NCI-H187 (cell line): ENCODE measurements at places on chromosomes 13 and 19.

- no peak for DNase-seq
Observed at GRCh38 chr19:6999933-7000332, 21.3 kb downstream of the MBD3L2B start.

GRCh38 chr19:14061751-14062557 lies at the start of gene PALM3:
TSS of gene PALM3 (minus strand) at chr19:14062076. CDS start at chr19:14061980, 96 bp downstream.
- no peak for DNase-seq

GRCh38 chr13:24270639-24271141 lies 38.7 kb upstream of the C1QTNF9 start:
- DNase-seq: no peak

DNA sequence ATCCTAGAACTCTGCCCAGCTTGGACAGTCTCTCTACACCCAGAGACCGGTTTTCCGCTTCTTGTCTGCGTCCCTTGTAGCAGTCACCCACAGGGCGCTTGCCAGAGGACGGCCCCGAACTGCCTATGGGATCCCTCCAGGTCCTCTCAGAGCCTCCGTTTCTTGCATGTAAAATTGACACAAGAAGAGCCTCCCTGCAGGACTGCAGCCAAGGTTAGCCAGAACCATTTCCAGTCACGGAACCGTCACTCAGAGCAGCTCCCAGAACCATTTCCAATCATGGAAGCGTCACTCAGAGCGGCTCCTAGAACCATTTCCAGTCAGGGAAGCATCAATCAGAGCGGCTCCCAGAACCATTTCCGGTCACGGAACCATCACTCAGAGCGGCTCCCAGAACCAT lies 65.5 kb downstream of the ATP11A start:
- no peak for DNase-seq

DNA sequence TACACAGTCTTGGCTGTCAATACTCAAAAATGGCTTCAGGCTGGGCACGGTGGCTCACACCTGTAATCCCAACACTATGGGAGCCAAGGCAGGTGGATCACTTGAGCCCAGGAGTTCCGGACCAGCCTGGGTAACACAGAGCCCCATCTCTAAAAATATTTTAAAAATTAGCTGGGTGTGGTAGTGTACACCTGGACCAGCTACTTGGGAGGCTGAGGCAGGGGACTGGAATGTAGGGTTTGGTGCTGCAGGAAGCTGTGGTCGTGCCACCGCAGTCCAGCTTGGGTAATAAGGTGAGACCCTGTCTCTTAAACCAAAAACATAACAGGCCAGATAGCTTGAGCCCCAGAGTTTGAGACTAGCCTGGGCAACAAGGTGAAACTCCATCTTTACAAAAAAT lies 6.7 kb upstream of the CHERP start:
- no peak for DNase-seq

DNA sequence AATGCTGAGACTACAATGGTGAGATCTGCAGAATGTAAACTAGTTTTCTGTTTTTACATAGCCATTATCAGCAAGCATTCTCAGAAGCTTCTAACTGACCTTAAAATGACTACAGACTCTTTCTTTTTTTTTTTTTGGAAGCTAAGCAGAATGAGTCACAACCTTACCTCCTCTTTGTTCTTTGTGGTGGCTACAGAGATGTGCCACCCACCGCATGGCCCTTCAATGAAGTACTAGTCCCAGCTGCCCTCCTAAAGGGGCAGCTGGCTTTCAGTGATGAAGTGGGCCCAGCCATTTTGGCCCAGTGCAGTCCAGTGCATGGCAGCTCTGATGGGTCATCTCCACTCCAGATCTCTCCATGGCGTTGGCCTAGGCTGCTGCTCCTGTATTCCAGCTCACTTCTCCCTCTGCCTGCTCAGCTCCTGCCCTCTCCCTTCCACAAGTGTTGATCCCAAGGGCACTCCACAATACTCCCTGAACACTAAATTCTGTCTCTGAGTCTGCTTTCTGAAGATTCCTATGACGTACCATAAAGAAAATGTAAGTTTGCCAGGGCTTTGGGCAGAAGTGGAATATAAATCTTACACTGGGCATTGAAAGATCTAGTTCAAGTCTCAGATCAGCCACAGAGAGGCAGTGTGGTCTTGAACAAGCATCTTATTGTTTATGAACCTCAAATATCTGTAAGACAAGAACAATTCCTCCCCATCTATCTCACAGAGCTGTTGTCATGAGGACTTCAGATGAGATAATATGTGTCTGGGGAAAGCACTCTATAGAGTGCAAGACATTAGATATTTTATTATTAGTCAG lies 85.6 kb downstream of the RXFP2 start:
- DNase-seq: no peak

GRCh38 chr19:58181902-58182576 lies 822 bp upstream of the ZNF274 start:
- DNase-seq: no peak

DNA sequence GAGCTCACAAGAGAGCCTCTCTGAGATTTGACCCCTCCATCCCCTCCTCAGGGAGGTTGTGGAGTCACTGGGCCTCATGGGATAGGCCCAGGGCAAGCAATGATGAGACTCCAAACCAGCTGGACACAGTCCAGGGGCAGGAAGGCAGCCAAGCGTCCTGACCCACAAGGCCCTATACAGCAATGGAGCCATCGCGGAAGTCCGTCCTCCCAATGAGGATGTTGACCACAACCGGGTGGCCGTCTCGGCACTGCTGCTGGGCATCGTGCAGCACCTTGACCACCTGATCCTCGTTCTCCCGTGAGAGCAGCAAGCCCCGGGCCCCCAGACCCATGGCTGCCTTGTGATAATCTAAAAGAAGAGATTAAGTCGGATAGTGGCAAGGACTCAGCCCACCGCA lies 7.9 kb downstream of the SYDE1 start:
- no peak for DNase-seq

- DNase-seq: no peak
Observed at GRCh38 chr19:18481505-18482222, 40.2 kb downstream of the ELL start.

- no peak for DNase-seq
Observed at GRCh38 chr19:13101590-13102415, 855 bp downstream of the LYL1 start.

- DNase-seq: no peak
Observed at GRCh38 chr13:26348966-26349365, 95.0 kb downstream of the CDK8 start.

GRCh38 chr13:40974460-40975407 lies 44.4 kb downstream of the ELF1 start:
- DNase-seq: no peak

DNA sequence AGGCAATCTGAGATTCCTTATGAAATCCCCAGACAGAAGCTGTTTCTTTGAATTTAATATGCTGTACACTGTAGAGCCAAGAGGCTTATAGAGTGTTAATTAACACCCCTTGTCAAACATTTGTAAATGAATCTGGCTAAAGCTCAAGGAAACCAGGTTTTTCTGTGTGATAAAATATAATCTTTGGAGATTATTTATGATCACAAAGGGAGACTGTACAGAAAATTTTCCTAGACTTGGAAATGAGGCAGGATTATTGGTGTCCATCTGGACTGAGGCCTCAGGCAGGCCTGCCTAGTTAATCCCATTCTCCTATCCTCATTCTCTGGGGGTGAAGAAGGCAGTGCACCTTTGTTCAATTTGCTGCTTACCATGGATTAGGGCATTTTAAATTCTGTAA lies 17.8 kb downstream of the KL start:
- no peak for DNase-seq

- no peak for DNase-seq
Observed at GRCh38 chr19:8593931-8594330, 16.6 kb downstream of the ADAMTS10 start.

- no peak for DNase-seq
Observed at GRCh38 chr13:56528040-56528790, 612.5 kb upstream of the PRR20A start.

GRCh38 chr19:41192574-41193429 lies at the start of gene CYP2S1:
TSS of gene CYP2S1 (plus strand) at chr19:41193219. CDS start at chr19:41193265, 46 bp downstream.
- no peak for DNase-seq

GRCh38 chr19:55452749-55453346 lies 8.6 kb downstream of the ISOC2 start:
- peak; percentile 96 for DNase-seq
